ENCODE measurements at places on chromosomes 5 and 9.

GRCh38 chr9:116483622-116484491 is 203.2 kb upstream of the TRIM32 start:
- no peak for DNase-seq

- DNase-seq = peak; percentile 84
These were observed 43.4 kb downstream of the EPB41L4B start for GRCh38 chr9:109277451-109277850.

DNA sequence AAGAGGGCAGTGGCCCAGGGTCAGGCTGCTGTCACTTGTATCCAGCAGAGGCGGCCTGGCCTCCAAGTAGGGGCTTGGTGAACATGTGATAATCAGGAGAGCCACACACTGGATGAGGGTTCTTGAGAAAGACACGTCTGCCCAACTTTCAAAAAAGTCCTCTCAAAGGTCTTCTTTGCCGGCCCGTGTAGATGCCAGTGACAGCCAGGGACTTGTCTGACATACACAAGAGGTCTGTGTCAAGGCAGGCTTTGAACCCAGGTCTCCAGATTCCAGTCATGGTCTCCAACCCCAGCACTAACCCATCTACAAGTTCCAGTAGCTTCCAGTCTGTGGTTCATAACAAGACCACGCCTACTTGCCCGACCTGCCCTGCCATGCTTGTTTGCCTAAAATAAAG is 7.9 kb upstream of the AMBP start:
- DNase-seq = no peak

- DNase-seq = peak; percentile 82
These were observed 40.0 kb downstream of the MTMR12 start for GRCh38 chr5:32272746-32273145.

GRCh38 chr5:40490464-40491111 is 189.1 kb upstream of the PTGER4 start:
- DNase-seq = no peak

DNA sequence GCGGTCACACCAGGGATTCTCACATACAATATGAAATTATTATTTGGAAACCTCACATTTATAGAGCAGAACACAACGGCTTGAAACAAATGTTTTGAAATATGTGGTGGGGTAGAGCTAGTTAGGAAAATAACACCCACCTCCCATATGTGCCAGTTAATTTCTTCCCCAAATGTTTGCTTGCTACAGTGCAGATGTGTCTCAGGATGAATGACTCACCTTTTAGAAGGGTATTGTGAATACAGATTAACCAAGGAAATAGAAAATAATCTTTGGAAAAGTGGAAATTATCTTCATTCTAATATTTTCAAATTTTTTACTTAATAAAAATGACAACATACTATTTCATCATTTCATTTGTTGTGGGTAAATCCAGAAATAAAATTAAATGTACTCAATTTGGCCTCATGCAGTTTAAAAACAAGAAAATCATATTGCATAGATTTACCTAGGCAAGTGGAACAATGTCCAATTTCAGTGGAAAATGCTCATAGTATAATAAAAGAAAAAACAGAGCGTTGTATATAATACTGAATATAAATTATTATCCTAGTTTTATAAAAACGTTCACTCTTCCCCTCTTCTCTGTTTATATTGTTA is 39.3 kb upstream of the RICTOR start:
- DNase-seq = no peak

GRCh38 chr5:3827624-3828023 is 232.0 kb downstream of the IRX1 start:
- DNase-seq = peak; percentile 25

DNA sequence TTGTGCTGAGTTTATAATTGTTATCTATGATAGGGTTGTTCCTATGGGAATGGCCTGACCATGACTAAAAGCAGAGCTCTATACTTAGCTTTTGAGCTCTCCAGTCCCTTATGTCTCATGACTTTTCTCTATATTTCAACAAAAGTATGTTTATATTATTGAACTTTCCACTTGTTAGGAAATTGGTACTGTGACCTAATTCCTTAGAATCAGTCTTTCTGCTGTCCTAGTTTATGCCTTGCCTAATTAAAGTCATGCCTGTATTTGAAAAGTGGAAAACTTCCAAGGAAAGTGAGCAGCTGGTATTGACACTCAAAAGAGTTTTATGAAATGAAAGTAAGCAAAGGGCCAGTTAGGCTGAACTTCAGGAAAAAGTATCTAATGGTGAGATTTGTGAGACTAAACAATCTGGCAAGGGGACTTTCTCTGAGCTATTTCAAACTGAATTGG is 68.6 kb downstream of the XRCC4 start:
- no peak for DNase-seq

DNA sequence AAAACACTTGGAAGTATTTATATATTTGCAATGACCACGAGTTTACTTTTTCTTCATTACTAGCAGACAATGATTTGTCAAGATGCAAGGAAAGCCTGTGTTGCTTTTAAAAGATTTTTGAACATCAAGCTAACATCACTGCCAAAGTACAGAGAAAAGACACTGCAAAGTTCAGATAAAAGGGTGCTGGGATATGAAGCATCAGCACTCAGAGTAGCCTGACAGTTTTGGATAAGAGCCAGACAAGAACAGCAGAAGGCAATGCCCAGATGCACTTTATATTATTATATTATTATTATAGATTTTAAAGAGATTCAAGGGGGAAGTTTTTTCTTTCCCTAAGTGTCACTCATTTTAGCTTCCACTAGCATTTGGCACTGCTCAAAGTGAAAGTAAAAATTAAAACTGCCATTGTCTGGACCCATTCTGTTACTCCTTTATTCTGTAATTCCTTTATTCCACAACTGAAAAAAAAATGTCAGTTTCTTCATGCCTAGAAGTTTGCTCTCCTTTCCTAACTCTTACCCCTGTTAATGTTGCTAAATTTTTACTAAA is 240.6 kb downstream of the EFNA5 start:
- DNase-seq = peak; percentile 28

DNA sequence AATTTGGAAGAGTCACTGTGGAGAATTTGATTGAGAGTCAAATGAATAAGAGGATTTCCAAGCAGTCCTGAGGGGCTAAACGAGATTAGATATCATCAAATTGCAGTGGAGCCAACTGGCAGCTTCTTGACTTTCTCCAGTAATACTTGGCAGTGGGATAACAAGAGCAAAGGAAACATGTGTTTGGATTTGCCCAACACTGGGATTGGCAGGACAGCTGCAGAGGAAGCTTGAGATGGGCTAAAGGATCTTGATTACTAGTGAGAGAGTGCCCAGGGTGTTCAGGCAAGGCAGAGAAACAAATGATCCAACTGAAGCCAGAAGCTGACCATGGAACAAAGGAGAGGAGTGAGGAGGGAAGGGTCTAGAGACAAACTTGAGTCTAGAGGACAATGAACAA is 356.0 kb upstream of the ISL1 start:
- DNase-seq = no peak

DNA sequence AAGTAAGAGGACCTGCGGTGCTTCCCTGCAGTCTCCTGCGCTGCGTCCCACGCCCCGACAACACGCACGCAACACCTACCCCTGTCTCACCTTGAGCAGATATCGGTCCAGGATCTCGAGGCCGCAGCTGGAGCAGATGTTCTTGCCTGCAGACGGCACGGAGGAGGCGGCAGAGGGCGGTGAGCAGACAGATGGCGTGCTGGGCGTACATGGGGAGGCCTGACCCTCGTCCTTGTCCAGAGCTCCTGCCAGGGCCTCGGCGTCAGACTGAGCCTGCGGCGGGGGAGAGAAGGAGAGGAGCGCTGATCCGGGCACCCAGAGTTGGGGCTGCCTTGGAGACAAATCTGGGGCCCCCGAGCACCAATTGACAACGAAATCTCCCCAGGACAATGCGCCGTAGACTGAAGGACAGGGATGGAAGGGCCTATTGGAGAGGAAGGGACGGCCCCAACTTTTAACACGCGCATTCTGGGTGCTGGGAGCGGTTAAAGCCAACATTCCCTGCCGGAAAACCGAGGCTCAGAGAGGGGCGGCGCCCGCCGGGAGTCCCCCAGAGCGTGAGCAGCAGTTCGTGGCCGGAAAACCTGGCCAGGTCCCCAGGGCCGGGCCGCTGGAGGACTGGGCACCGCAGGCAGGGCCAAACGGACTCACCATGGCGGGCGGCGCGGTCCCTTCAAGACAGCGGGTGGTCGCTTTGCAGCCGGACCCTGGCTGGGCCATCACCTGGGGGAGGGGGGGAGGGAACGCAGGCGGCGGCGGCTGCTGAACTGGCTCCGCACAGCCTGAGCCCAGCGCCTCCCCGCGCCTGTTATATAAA is 1.8 kb downstream of the LHX6 start:
- no peak for DNase-seq

- no peak for DNase-seq
These were observed 29.8 kb upstream of the GZMA start for GRCh38 chr5:55072666-55073065.

DNA sequence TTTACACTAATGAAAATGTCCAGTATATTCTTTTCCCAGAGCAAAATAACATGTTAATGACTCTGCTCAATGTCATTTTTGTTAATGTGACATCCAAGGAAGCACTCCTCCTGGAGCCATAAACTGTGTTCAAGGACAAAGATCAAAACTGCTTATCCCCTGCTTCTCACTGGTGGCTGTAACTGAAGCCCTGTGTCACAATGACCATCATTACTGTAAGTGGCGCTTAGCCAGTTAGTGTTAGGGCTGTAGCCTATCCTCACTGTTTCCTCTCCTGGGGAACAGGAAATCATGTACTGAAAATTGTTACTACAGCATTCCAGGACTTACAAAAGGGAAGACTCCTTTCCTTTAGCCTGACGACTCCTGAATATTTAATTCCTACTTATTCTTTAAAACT is 71.7 kb upstream of the COX7C start:
- DNase-seq = no peak

DNA sequence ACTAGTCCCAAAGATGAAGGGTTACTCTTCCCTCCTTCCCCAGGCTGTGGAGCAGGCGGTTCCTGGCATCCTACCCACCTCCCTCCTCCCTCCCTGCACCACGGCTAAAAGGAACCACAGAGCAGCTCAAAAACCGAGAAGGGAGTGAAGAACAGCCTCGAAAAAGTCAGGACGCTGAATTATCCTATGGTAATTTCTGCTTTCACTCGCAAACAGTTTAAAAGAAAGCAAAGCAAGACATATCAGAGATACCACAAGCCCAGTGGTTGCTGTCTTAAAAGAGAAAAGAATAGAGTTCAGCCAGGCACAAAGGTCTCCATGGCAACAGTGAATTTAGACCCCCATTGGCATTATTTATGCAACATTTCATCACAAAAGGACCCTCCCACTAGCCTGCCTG is 315.4 kb downstream of the CTNND2 start:
- DNase-seq = peak; percentile 88

- no peak for DNase-seq
These were observed 4.3 kb downstream of the GPX3 start for GRCh38 chr5:151024440-151025249.
